LoVo (cell line): ENCODE measurements at places on chromosomes 6 and 20.

DNA sequence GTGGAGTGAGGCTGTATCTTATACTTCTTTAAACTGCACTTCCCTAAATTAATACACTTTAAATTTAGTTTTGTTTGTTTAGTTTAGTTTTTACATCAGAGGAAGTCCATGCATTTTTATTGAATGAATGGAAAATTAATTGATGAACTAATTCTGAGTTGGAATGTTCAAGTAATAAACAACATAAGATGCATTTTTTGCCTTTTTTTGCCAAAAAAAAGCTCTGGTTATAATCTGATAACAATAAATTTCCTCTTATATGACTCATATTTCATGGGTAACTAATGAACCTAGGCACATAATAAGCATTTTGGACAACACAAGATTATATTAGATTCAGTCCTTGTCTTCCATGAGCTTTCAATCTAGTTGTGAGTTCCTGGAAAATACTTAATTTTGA, 323.1 kb downstream of the CENPW start:
- no peak for DNase-seq

- no peak for DNase-seq
These were observed 9.6 kb downstream of the IGF2R start for GRCh38 chr6:159978291-159979135.

DNA sequence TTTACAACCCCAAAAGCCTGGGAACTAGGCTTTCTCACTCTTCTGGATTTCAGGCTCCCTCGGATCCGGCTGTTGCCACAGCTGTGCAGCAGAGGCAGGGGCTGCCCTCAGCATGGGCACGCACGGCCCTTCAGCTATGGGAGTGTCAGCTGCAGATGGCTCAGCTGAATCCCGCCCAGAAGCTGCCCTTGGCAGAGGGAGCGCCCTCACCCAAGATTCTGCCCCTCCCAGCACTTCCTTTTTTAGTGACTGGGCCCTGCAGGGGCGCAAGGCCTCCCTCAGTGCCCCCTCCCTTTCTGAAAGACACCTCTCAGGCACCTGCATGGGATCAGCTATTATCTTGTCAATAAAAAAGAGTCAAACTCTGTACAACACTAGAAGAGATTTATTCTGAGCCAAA, 67.9 kb upstream of the THBS2 start:
- no peak for DNase-seq

DNA sequence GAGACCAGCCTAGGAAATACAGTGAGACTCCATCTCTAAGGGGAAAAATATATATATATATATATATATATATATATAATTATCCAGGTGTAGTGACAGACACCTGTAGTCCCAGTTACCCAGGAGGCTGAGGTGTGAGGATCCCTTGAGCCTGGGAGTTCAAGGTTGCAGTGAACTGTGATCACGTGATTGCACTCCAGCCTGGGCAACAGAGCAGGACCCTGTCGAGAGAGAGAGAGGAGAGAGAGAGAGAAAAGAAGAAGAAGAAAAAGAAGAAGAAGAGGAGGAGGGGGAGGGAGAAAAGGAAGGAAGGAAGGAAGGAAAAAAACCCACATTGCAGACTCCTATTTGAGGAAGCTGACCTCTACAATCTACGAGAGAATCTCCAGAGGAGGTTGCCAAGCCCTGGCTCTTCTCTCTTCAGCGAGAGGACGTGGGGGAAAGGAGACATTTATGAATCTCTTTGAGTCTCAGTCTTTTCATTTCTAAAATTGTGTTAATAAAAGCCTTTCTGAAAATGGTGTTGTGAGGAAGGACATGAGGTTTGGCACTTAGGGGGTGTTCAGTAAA, 49.7 kb downstream of the COL11A2 start:
- DNase-seq = no peak

DNA sequence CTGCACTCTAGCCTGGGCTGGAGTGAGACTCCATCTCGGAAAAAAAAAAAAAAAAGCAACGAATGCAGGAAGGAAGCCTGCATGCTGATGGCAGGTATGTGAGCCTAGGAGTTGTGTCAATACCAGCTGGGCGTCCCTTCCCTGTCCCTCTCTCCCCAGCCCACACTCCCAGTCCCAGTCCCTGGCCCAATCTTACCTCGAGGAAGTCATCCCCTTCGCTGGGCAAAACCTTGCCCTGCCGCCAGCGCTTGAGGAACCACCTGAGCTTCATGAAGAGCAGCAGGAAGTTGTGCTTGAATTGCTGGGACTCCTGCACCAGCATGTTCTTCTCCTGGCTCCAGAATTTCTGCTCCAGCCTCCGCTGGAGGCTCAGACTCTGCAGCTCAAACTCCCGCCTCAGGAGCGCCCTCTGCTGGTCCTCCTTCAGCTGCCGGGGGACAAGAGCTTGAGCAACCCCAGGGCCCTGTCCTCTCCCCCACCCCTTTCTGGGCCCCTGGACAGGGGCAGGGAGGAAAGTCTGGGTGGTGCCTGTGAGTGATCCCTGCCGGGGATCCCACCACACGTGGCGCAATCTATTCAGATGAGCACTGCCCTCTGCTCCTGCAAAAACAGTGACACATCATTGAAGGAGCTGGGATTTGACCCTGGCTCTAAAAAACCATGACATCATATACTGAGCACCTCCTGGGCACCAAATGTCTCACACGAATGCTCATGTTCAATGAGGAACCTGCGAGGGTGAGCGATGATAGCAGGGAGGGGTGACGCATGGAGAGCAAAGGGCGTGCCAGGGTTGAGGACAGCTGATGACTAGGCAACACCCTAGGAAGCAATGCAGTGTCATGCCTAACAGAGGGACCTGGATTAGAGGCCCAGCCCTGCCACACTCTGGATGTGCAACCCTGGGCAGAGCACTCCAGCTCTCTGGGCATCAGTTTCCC, 35.0 kb upstream of the DSN1 start:
- DNase-seq = peak; percentile 38

DNA sequence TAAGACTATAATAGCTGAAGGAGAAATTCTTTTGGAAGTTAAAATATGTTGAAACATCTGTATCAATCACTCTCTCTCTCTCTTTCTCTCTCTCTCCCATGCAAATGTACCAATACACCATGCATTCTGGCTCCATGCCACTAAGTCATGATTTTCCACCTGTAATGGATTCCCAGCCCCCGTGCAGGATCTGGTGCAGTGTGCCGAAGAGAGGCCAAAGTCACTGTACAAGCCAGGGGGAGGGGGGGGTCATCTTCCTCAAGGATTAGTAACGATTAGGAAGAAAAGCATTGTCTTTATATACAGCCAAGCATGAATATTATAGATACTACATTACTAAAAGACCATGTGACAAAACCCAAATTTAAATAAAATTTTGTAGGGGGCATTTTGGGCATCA, 725.1 kb downstream of the KIF16B start:
- no peak for DNase-seq

DNA sequence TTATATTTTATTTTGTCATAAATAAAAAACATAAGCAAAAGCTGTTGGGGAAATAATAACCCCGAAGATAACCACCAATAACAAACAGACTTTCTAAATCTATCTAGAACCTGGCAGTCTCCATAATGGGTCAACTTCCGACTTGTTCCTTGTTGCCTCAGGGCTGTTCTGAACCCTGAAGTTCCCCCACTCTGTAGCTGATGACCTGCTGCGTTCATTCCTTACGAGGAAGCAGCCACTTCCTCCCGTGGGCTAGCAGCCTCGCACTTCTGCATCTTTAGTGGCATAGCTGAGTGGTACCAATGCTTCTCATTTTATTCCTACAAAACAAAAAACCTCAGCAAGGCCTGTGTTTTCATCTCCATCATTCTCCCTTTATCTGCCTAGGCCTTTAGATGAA, 103.0 kb downstream of the PLEKHG1 start:
- no peak for DNase-seq

- no peak for DNase-seq
These were observed 50.7 kb upstream of the SIRPA start for GRCh38 chr20:1844325-1845162.

- no peak for DNase-seq
These were observed 142.8 kb downstream of the ADGB start for GRCh38 chr6:146741609-146742008.

GRCh38 chr6:3835785-3836184, 13.4 kb upstream of the FAM50B start:
- DNase-seq = no peak

DNA sequence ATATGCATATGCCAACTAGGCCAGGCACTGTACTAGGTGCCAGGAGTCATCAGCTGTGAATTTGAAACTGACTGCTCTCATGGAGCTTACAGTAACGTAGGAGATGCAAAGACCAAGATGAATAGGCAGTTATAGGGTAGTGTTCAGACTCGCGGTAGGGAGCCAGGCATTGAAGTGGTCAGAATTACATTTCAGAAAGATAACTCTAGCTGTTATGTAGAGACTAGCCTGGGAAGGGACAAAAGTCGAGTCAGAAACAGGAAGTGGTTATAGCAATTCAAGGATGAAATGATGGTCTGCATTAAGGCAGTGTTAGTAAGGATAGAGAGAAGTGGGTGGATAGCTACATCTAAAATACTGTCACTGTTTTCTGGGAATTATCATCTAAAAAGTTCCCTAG, 56.6 kb downstream of the PCMT1 start:
- no peak for DNase-seq

GRCh38 chr20:22958390-22958789, 76.7 kb upstream of the SSTR4 start:
- DNase-seq = no peak

DNA sequence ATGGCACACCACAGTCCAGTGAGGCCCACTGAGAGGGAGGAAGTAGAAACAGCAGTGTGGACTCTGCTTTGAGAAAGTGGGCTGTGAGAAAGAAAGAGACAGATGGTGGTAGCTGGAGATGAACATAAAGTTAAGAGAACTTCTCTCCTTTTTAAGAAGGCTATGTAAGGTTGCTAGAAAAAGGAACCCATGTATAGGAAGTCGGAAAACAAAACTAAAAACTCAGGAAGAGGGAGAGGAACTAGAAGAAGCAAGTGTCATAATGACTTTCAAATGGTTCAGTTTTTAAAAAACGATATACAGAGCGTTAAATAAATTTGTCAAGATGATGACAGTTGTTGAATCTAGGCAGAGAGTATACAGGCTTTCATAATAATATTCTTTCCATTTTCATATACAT, 25.4 kb upstream of the GMNN start:
- DNase-seq = no peak

DNA sequence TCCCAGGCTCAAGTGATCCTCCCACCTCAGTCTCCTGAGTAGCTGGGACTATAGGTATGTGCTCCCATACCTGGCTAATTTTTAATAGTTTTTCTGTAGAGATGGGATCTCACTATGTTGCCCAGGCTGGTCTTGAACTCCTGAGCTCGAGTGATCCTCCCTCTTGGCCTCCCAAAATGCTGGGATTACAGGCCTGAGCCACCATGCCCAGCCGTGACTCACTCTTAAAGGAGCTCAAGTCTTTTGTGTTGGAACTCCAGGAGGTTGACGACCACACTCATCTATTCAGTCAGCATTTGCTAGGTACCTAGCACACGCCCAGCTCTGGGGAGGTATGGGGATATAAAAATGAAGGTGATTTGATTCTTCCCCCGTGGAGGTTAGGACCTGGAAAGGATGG, 62.8 kb downstream of the UTRN start:
- DNase-seq = no peak

DNA sequence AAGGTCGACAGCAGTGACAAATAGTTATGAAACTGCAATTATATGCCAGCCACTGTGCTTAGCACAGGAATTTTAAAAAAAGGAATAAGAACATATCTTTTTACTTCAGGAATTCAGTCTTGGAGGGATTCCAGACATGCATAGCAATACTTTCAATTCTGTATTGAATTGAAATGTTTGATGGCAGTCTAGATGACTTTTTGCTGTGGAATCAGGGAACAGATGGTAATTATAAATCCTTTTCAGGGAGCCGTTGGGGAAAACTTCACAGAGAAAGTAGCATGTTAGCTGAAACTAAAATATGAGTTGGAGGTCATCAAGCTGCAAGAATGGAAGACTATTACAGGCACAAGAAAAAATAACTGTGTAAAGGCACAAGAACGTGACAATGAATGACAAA, 74.8 kb downstream of the IMPG1 start:
- no peak for DNase-seq

GRCh38 chr20:34607066-34607465, 48.5 kb downstream of the MAP1LC3A start:
- no peak for DNase-seq

DNA sequence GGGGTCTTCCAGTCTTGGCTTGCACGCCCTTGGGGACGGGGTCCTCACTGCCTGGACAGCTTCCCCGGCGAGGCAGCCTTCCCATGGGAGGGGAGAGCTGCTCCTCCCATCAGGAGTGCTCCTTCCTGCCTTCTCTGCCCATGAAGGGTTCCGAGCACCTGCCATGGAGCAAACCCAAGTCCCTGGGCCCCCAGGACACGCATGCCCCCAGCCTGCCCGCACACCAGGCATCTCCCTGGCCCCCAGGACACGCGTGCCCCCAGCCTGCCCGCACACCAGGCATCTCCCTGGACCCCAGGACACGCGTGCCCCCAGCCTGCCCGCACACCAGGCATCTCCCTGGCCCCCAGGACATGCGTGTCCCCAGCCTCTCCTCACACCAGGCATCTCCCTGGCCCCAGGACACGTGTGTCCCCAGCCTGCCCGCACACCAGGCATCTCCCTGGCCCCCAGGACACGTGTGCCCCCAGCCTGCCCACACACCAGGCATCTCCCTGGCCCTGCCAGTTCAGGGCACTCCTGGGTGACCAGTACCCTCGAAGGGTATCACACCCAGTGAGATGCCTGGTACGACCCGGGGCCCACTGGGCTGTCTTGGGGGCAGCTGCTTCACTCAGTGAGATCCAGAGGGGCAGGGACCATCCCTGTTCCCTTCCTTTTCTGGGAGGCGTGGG, 21.7 kb downstream of the COL20A1 start:
- no peak for DNase-seq

- no peak for DNase-seq
These were observed 267.4 kb upstream of the TAB2 start for GRCh38 chr6:149050160-149050559.

DNA sequence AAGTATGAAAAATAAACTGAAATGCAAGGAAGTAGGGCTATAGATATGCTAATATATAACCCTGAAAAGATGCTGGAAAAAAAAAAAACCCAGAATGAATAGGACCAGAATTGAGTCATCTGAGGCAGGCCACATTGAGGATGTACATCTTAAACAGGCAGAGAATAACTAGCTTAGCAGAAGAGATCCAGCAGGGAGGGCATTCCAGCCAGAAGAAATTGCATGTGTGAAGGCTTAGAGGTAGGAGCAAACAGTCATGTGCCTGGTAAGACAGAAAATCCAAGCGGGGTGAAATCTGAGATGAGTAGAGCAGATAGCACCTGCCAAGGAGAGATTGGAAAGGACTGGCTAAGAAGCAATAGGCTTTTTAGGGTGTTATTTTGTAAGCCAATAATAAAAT, 2.6 kb downstream of the COL19A1 start:
- DNase-seq = no peak

- no peak for DNase-seq
These were observed 22.7 kb downstream of the SLC12A5 start for GRCh38 chr20:46051556-46052308.

GRCh38 chr6:43120101-43120763, 44.1 kb downstream of the PTK7 start:
- no peak for DNase-seq
